Fibroblast of skin of scalp (primary cell): ENCODE measurements at places on chromosomes 12 and 14.

DNA sequence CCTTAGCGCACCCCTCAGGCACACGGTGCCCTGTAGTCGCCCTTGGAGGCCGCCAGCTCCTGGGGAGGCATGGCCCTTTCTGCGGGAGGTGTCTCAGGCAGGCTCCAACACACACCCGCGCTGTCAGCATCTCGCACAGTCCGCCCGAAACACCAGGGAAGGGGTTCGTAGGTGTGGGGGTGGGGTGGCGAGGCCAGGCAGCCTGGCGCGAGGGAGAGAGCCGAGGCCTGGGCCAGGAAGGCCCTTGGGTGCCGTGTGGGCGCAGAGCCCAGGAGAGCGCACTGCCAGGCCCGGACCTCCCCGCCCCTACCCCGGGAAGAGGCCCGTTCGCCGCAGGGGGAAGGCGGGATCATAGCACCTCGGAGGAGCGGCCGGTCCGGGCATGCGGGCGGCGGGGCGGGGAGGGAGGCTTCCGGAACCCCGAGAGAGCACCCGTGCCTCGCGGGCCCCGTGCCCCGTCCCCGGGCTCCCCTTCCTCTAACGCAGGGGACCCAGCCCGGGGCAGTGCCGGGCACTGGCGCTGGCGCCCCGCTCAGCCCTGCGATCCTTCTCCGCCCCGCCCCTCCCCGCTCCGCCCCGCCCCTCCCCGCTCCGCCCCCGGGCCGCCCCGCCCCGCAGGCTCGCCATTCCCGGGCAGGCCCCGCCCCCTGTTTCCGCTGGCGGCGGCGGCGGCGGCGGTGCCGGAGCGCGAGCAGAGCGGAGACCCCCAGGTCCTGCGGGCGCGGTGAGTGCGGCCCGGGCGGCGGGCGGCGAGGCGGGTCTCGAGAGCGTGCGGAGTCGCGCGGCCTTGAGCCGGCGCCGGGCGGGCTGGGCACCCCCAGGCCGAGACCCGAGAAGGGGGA, at the start of gene TSPAN9:
Gene TSPAN9 (plus strand): TSS at position 650 of the 842 bp plus-strand sequence. CDS start 123,815 bp downstream, outside the sequence.
- peak; percentile 54 for DNase-seq

- no peak for DNase-seq
Observed at GRCh38 chr14:21894003-21894897, 220.6 kb upstream of the OR4E1 start.

DNA sequence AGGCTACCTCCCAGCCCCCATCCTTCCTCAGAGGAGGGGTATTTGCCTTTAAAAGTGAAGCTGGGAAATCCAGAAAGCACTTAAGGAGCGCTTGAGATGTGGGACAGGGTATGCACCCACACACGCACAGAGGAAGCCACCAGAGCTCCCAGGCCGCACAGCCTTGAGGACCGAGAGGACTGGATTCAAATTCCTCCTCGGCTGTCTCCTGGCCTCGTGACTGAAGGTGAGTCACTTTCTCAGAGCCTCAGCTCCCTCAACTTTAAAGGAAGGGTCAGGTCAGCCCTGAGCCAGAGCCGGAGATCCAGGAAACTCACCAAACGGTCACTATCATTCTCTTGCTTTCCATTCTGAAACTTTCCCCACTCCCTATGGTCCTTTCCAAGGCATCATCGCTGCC, 37.6 kb downstream of the BCL11B start:
- DNase-seq: no peak

- DNase-seq: no peak
Observed at GRCh38 chr12:89098441-89099112, 253.7 kb downstream of the DUSP6 start.

DNA sequence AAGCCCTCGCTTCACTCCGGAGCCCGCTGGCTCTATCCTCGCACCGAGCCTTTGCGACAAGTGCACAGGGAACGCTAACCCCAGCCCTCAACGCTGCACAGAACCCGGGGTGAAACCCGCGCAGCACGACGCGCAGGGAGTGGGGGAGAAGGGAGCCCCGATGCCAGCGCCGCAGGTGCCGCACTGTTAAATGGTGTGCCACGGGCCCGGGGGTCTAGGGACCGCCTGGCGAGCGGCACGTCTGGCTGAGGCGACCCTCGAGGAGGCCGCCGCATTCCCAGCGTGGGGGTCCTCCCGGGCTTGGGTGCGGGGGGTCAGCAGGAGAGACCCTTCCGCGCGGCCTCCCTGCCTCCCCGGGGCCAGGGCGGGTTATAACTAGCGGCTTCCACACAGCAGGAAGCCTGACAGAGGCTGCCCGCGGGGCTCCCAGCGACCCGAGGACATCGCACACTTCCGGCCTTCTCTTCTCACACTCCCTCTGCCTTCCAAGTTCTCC, 23.8 kb upstream of the LRTM2 start:
- peak; percentile 26 for DNase-seq

GRCh38 chr12:53048033-53048779, 1.7 kb upstream of the TNS2 start:
- peak; percentile 69 for DNase-seq

- no peak for DNase-seq
Observed at GRCh38 chr14:65280653-65281052, 131.9 kb upstream of the FUT8 start.

DNA sequence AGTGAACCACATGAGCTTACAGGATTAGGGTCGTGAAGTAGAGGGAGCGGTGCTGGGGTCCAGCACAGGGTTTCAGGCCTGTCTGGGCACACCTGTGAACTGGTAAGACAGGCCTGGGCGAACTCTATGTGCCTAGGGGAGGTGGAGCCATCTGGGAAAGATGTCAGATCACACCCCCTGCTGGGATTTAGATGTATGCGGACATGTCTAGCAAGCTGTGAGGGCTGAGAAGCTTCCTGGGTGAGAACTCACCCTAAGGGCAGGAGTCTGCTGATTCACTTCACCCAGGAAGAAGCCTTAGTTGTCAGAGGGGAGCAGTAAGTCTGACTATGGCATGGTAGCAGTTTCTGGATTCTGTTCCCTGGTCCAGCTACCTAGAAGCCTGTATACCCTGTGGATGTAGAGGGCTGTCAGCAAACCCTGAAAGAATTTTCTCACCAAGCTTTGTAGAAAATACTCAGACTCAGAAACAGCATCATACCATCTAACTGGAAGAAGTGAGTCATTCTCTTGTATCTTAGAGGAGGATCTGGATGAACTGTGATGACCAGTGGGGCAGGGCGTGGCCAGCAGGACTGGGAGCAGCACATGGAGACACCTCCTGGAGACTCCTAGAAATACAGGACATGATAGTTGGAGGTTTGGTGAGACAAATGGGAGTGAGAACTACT, 11.2 kb upstream of the PYGL start:
- peak; percentile 97 for DNase-seq

DNA sequence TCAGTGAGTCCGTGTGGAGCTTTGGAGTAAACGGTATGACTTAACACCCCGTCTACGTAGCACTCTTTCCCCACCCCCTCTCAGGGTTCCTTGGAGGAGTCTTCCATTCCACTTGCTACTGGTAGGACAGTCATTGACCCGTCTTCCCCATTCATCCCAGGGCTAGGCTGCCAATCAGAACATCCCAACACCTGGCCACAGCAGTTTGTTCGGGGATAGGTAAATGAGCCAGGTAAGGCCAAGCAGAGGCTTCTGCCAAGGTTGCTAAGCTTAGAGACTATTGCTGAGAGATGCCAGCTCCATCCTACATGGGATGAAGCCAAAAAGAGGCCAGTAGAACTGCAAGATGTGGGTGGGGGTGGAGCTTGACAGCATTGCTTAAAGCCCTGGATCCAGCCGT, 130.8 kb downstream of the BCL11B start:
- DNase-seq: no peak

- DNase-seq: no peak
Observed at GRCh38 chr12:2309647-2310046, 256.9 kb downstream of the CACNA1C start.

DNA sequence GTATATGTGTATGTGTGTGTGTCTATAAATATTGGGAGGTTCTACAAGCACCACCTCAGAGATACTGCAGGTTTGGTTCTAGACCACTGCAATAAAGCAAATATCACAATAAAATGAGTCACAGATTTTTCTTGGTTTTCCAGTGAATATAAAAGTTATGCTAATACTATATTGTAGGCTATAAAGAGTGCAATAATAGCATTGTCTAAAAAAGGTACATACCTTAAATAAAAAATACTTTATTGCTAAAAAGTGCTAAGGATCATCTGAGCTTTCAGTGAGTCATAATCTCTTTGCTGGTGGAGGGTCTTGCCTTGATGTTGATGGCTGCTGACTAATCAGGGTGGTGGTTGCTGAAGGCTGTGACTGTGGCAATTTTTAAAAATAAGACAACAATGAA, 111.1 kb downstream of the VEZT start:
- no peak for DNase-seq

- peak; percentile 57 for DNase-seq
Observed at GRCh38 chr14:80212023-80212397, 706 bp upstream of the DIO2 start.
